CD4-positive, alpha-beta T cell treated with Interleukin-15 for 4 hours (primary cell): ENCODE measurements at places on chromosomes 3 and 15.

DNA sequence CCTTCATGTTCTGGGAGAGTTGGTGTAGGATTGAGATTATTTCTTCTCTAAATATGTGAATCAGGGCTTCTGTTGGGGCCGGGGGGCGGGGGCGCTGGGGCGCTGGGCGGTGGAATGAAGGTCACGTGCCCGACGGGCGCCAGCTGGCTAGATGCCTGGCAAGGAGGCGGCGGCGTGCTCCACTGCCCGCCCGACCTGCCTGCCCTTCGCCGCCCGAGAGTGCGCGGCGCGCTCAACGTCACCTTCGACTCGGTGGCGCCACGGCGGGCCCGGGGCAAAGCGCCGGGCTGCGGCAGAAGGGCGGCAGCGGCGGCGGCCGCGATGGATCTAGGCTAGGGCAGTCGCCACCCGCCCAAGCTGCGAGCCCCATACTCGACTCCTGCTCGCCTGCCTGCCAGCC lies 47.0 kb upstream of the LHFPL4 start:
- no peak for DNase-seq

GRCh38 chr3:145698749-145699148 lies 462.2 kb downstream of the PLOD2 start:
- no peak for DNase-seq

GRCh38 chr3:95438274-95438673 lies 1375.4 kb downstream of the NSUN3 start:
- DNase-seq: no peak

DNA sequence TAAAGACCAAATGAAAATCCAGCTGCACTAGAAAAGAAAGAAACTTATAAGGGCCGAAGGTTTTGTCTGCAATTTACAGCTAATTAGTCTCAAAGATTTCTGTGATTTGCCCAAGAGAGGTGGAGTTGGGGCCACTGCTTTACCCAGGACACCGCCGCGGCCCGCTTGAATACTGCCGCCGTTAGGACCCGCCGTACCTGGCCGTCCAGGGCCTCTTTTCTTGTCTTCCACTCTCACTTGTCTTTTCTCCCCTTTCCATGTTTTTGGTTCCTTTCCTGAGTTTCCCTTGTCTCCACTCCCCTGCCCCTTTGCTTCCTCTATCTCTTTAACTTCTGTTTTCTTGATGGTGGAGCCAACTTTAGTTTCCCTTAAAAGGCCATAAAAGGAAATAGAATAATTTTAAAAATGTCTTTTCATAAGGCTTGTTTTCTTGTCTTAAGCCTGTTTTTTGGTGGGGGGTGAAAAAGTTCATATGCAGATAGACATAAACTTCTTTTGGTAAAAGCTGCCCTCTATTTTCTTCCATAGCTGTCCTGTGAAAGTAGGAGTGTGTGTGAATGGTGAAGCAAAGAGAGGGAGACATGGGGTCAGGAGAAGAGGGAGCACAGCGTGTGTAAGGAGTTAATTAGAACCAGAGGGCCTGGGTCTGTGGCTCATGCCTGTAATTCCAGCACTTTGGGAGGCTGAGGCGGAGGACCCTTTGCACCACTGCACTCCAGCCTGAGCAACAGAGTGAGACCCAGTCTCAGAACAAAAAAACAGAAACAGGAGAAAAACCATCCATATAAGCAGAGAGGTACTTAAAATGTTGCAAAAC lies 16.0 kb upstream of the CCNL1 start:
- DNase-seq: no peak

DNA sequence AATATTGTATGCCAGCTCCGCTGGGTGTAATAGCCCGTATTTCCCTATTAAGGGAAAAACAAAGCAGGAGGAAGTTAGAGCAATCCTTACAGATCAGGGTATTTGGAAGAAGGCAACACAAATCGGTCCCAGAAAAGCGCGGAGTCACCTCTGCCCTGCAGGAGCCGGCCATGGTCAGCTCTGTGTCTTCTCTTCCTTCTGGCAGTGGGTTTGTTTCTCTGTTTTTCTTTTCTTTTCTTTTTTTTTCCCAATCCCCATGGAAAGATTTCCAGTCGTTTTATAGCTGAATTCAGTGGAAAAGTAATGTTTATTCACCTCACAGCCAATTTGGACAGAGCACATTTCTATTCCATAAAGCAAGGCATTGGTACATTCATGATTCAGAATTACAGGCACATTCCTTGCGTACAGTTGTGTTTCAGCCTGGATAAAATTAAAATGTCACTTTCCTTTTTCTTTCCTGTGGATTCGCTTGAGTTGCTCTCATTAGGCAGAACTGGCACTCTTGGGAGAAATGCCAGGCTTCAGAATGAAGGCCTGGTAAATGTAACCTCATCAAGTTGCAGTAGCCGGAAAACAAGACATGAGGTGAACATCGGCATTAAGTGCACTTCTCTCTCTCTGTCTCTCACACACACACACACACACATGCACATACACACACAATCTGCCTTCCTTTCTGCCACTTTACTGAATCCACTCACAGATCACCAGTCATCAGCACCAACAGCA lies 204.5 kb upstream of the UBE2E1 start:
- DNase-seq: no peak

- no peak for DNase-seq
Observed at GRCh38 chr3:40068636-40069035, 240.9 kb upstream of the EIF1B start.

DNA sequence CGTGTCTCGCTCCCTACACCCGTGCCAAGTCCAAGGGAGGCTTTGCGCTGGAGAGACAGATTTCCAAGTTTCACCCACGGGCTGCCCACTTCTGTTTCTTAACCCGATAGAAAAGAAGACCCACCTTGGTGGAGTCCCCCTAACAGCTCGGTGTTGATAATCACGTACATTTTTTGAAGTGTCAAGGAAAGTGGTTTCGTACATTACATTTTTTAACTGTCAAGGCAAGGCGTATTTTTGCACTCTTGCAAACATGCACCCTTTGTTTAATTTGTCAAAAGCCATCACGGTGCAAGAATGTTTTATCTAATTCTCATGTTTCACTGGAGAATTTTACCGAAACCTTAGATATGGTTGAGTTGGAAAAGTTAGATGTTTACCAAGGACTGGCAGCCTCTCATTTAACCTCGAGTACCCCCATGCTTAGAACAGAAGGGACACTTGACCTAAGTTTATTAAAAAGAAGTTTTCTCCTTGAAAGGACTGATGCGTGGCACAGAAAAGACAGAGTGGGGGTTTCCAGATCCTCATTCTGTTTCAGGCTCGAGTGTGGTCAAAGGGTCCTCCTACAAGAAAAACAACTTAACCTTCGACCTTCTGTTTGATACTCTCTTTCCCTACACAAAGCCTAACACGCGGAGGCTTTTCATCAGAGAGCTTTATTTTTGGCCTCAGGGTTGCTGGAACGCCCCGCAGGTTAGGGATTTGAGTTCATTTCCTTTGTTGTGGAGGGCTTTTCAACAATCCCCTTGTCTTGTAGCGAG lies 882 bp downstream of the GXYLT2 start:
- no peak for DNase-seq

GRCh38 chr15:99455789-99456160 lies 110.0 kb upstream of the MEF2A start:
- no peak for DNase-seq

GRCh38 chr15:35007397-35007796 lies 19.3 kb upstream of the ZNF770 start:
- DNase-seq: no peak
